ENCODE measurements at places on chromosomes 4 and X. TPM values are rescaled to one million over a fixed set of nuclear protein-coding genes. Genes with fewer than 3 reads are reported as not detected.

The MBNL3 gene
- total RNA-seq, result 0.99 TPM

The HMGN5 gene
- 1.2 TPM for total RNA-seq

The HERC6 gene
- total RNA-seq, result 2.9 TPM

The BEND2 gene
- total RNA-seq, result not detected

The ZMAT1 gene
- 2.2 TPM for total RNA-seq

The LRCH2 gene
- 3.2 TPM for total RNA-seq

The NUDT11 gene
- total RNA-seq, result 8.9 TPM

The TRMT2B gene
- 20.6 TPM for total RNA-seq

The HOPX gene
- total RNA-seq, result 3.7 TPM

The EGFL6 gene
- total RNA-seq, result not detected

The MAML3 gene
- 9.2 TPM for total RNA-seq

The PRKG2 gene
- total RNA-seq, result 0.09 TPM

The SSX1 gene
- not detected for total RNA-seq

The CD38 gene
- total RNA-seq, result 0.09 TPM

Data from endothelial cell of coronary artery (primary cell).